ENCODE measurements at places on chromosomes 11 and 22.

DNA sequence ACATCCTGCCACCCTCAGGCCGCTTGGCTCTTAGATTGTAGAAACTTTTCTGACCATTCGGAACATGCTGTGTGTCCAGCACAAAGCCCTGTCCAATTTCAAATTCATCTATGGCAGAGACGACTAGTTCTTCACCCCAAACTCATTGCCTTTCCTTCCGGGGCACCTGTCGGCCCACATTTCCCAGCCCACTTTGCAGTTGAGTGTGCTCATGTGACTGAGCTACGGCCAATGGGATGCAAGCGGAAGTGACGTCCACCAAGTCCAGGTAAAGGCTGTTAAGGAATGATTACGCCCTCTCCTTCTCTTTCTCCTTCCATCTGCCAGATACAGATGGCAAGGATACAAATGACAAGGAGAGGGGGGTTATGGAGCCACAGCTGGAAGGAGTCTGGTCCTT is 32.5 kb downstream of the SYT13 start:
- DNase-seq = no peak

DNA sequence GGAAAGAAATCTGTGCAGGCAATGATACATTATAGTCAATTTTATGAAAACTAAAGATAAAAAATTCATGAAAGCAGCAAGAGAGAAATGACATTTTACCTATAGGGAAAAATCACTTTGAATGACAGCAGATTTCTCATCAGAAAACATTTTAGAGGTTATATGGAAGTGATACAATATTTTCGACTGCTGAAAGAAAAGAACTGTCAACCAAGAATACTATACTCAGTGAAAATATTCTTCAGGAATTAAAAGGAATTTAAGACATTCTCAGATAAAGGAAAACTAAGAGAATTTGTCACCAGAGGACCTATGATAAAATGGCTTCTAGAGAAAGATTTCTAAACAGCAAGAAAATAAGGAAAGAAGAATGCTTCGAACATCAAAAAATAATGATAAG is 820.8 kb downstream of the DLG2 start:
- DNase-seq = no peak

- no peak for DNase-seq
Observed at GRCh38 chr11:134258577-134258976, 5.2 kb downstream of the ACAD8 start.

- DNase-seq = no peak
Observed at GRCh38 chr11:45098929-45099328, 47.5 kb upstream of the PRDM11 start.

GRCh38 chr22:44927463-44928135 is 82.2 kb downstream of the PHF21B start:
- no peak for DNase-seq

- DNase-seq = no peak
Observed at GRCh38 chr11:38252620-38253019, 1654.6 kb upstream of the RAG2 start.
